ENCODE measurements at places on chromosomes 1 and 21.

- peak; percentile 42 for DNase-seq
These were observed 38.0 kb downstream of the ZBTB8OS start for GRCh38 chr1:32612189-32612881.

- DNase-seq = no peak
These were observed 330.6 kb downstream of the DUSP10 start for GRCh38 chr1:221411283-221411682.

- DNase-seq = no peak
These were observed 230.3 kb upstream of the USP24 start for GRCh38 chr1:55445416-55445815.

GRCh38 chr1:186438567-186438966 lies 22.3 kb downstream of the PDC start:
- DNase-seq = no peak

- DNase-seq = no peak
These were observed 200.6 kb upstream of the HMCN1 start for GRCh38 chr1:185533596-185533995.

GRCh38 chr21:31554511-31555022 lies 104.9 kb upstream of the SOD1 start:
- no peak for DNase-seq

DNA sequence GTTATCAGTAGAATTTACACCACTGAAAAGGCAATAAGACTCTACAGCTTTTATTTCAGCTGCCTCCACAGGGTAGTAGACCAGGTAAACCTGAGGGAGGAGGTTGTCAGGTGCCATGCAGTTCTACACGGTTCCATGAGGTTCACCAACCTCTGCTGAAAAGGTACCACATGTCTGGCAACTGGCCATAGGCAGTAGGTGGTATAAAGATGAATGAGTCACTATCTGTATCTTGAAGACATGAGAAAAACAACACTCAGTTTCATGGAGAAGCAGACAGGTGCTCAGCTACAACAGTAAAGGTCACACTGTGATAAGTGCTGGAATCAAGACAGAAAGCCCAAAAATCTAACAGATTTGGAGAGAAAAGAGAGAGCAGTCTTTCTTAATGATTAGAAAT lies 145.4 kb downstream of the PTGER3 start:
- DNase-seq = no peak

DNA sequence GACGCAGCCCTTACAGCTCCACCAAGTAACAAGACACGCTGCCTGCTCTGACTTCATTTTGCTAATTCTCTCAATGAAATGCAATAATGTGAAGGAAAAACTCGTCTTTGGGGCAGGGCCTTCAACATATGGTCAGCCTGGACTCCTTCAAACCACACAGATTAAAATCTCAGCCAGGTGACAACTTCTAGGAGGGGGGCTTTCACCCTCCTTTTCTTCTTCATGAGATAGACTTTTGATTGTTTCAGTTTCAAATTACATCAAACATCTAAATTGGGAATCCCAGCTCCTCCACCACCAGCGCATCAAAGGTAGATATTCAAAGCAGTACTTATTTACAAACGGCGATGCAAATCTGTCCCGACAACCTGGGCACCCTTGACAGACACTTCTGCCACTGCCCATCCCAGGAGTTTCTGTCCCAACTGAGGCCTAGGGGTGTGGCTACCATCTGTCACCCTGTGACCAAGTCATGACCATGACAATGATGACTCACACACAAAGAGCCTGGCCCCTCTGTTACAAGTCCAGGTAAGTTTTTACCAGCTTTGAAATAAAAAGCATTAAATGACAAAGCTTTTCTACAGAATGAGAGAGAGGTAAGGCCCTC lies 29.7 kb downstream of the SSBP3 start:
- no peak for DNase-seq

DNA sequence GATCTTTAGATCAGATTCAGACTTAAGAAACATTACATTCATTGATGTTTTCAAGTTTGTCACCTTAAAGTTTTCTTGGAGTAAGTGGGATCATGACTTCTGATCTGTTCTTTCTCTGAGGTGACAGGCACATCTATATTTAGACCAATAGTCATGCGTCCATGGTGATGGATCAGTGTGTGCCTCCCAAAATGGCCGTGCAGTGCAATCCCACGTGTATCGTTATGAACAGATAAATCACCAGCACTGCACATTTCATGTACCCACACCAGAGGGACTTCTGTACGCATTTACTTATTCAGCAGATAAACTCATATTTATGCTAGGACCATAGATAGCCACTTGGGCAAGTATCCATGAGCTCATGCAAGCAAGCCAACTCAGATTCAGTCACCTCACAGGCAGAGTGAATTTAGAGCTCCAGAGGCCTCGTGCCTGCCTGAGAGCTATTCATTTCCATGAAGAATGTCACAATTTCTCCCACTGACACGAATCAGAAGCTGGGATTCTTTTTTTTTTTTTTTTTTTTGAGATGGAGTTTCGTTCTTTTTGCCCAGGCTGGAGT lies 13.9 kb upstream of the WDR26 start:
- no peak for DNase-seq

- no peak for DNase-seq
These were observed 10.2 kb upstream of the CREG1 start for GRCh38 chr1:167563579-167564246.

DNA sequence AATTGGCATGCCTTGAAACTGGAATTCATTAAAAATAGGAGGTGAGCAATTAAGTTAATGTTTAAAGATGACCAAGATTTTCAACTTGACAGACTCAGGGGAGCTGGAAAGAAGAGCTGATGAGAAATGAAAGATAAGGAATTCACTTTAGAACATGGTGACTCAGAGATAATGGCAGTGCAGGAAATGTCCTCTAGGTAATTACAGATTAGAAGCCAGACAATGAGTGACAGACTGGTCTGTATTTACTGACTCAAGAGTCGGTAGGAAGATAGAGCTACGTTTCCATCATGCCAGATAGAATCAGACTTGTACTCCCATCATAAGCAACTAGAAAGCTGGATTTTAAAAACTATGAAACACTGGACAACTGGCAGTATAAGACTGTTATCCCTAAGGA lies 151.6 kb downstream of the AJAP1 start:
- no peak for DNase-seq

- DNase-seq = no peak
These were observed 7.5 kb downstream of the TNFSF18 start for GRCh38 chr1:173043253-173043652.

GRCh38 chr1:21297975-21298374 lies 7.7 kb upstream of the ECE1 start:
- DNase-seq = no peak

- no peak for DNase-seq
These were observed 142.5 kb downstream of the PGBD5 start for GRCh38 chr1:230283678-230284077.

DNA sequence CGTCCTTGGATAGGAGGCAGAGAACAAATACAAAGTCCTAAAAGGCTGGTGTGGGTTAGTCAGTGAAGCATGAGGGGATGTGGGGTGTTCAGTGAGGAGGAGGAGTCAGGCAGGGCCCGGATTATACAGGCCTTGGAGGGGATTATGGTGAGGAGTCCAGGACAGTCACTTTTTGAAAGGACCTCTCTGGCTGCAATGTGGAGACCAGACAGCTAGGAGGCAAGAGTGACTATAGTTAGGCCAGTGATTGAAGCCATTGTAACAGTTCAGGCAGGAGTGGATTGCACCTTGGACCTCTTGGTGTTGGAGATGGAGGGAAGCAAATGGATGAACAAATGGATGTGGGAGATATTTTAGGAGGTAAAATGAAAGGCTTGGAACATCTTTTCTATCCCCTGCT lies 115.8 kb downstream of the C1orf94 start:
- DNase-seq = no peak

GRCh38 chr21:42264245-42265195 lies 45.6 kb downstream of the ABCG1 start:
- DNase-seq = no peak

DNA sequence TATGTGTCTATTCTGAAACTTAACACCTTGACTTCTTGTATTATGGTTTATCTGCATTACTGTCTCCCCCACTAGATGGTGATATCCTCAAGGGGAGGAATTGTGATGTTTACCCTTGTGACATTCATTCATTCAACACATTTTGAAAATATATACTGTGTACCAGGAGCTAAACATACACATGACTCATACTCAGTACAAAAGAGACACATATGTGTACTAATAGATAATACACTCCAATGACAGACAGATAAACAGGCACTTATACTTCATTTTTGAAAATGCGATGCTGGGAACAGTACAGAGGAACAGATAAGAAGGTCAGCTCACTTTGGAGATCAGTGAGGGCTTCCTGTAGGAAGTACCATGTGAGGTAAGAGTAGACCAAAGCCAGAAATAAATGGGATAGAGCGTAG lies 8.9 kb upstream of the RAB3GAP2 start:
- peak; percentile 4 for DNase-seq

GRCh38 chr1:149979972-149980540 lies 30.5 kb downstream of the OTUD7B start:
- no peak for DNase-seq

GRCh38 chr1:26079960-26080814 lies 12.8 kb upstream of the TRIM63 start:
- DNase-seq = no peak

GRCh38 chr21:34808569-34809204 lies 139.9 kb downstream of the CLIC6 start:
- no peak for DNase-seq

GRCh38 chr1:205118752-205119151 lies 3.0 kb downstream of the RBBP5 start:
- DNase-seq = no peak

- no peak for DNase-seq
These were observed 81.4 kb upstream of the CASZ1 start for GRCh38 chr1:10877894-10878293.

GRCh38 chr21:37128076-37128475 lies 55.0 kb downstream of the TTC3 start:
- no peak for DNase-seq

Data from CD8-positive, alpha-beta T cell (primary cell).